Activated CD4-positive, alpha-beta T cell treated with anti-CD3 and anti-CD28 coated beads for 36 hours (primary cell): ENCODE measurements at places on chromosomes 4 and X. TPM values are rescaled to one million over a fixed set of nuclear protein-coding genes. Genes with fewer than 3 reads are reported as not detected.

- DNase-seq, result no peak
Measured at GRCh38 chr4:112358952-112359749, 62.0 kb downstream of the ALPK1 start.

GRCh38 chr4:91936311-91936710 lies 367.5 kb upstream of the GRID2 start:
- no peak for DNase-seq

DNA sequence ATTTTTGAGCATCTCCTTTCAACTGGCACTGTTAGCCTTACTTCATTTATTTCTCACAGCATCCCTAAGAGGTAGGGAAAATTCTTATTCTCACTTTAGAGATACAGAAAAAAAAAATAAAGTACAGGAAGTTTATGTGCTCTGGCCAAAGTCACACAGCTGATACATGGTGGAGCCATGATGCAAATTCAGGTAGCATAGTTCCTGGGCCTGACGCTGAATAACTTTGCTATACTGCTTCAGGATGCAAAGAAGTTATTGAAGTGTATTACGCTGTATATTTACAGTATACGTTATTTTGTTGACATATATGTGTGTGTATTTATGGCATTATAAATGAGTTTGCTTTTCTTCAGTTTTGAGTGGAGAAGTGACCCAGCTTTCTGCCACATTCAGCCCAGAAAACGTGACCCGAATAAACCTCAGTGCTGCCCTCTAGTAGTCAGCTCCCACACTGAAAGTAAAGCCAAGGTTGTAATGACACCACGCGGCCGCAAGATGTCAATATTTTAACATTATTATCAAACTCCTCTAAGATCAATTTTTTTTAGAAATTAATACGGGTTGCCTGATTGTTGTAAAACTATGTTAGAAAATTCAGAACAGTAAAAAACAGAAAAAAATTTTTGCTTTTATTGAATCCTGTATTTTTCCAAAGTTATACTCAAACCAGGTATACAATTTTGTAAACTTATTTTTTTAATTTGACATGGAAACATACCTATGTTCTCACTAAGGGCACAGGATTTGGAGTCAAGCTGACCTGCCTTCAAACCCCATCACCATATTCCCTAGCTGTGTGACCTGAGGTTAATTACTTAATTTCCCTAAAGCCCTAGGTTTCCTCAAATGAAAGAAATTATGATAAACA lies 3.8 kb upstream of the GUCY2F start:
- peak; percentile 68 for DNase-seq

DNA sequence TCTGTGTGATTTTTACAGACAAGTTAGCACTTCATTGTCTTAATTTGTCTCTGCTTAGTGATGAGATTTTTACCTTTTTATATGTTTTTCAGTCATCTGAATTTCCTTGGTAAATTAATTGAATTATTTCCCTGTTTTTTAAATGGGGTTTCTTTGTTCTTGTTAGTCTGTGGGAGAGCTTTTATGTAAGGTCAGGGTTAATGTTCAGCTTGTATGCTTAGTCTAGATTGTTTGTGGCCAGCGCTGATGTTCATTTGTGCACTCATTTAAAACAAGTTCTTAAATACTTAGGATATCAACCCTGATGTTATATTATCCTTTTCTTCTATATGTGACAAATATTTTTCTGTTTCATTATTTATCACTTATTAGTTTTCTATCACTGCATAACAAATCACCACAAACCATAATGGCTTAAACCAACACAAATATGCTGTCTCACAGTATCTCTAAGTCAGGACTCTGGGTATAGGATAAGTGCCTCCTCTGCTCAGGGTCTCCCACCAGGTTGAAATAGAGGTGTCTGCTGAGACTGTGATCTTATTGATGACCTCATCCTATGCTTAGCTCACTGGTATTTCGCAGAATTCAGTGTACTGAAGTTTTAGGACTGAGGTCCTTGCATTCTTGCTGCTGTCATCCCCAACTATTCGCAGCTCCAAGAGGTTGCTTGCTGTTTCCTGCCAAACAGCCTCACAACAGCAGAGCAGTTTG lies 53.2 kb downstream of the ATP10D start:
- DNase-seq, result no peak

- peak; percentile 74 for DNase-seq
Measured at GRCh38 chrX:119273420-119274192, 37.5 kb downstream of the PGRMC1 start.

GRCh38 chr4:18242919-18243693 lies 221.6 kb upstream of the LCORL start:
- DNase-seq, result no peak

The SPANXA2 gene
- total RNA-seq, result not detected

GRCh38 chr4:6986072-6986780 lies 56.9 kb upstream of the TADA2B start:
- DNase-seq, result no peak

The TLR3 gene
- total RNA-seq, result not detected

- no peak for DNase-seq
Measured at GRCh38 chrX:5726224-5726623, 502.4 kb downstream of the NLGN4X start.

The ATP2B3 gene
- not detected for total RNA-seq

GRCh38 chr4:27742816-27743215 lies 882.2 kb downstream of the STIM2 start:
- DNase-seq, result no peak

DNA sequence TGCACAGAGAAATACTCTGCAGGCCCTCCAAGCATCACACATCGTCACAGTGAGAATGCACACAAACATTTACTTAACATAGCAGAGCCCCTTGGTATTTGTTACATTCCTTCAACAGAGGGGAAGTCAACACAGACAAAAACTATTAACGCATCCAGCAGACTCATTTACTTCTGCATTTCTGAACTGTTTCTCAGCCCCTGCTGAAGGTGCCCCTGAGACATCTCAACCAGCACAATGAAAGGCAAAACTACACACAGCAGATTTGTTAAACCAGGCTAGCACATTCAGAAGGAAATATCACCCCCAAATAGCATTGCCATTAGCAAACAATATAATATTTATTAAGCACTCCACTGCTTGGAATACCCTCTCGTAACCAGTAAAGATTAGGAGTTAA lies 367.0 kb downstream of the RAB28 start:
- DNase-seq, result no peak

GRCh38 chrX:47958761-47959342 lies 44.9 kb downstream of the ZNF182 start:
- peak; percentile 29 for DNase-seq

DNA sequence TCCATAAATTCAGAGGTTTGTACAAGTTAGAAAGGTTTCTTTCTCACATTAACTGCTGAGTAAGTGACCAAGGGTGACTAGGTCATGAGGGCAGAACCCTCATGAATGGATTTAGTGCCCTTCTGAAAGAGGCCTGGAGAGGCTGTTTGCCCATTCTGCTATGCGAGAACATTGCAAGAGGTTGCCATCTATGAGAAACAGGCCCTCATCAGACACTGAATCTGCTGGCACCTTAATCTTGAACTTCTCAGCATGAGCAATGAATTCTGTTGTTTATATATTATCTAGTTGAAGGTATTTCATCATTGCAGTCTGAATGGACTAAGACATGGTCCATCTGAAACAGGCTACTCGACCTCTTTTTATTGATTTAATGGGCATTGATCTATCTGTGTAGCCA lies 96.2 kb upstream of the GPRIN3 start:
- DNase-seq, result no peak

GRCh38 chr4:40251366-40251765 lies 54.5 kb downstream of the RHOH start:
- no peak for DNase-seq

- DNase-seq, result no peak
Measured at GRCh38 chr4:108048157-108048556, 58.5 kb downstream of the HADH start.

DNA sequence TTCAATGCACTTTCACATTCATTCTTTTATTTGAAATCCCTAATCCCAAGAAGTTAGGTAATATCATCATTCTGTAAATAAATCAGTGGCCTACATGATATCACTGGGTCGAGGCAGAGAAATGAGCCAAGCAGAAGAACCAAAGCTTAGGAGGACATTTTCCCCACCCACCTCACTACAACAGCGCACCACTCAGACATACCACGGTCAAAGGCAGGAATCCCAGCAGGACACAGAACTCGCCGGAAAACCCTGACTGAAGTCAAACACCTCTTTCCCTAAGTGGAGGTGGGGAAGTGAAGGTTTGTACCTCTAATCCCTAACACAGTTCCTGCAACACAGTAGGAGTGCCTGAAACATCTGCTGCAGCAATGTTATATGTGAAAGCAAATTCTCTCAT lies 21.5 kb downstream of the RELL1 start:
- no peak for DNase-seq
